Psoas muscle (tissue), 8 donors: ENCODE measurements at places on chromosomes 1 and 21. TPM values are rescaled to one million over a fixed set of nuclear protein-coding genes. Genes with fewer than 3 reads are reported as not detected.

Gene AXDND1
- total RNA-seq, result not detected

Gene APCS
- total RNA-seq, result not detected

Gene RAB7B
- total RNA-seq, result 0.34 TPM

Gene CHIA
- total RNA-seq, result not detected
